ENCODE measurements at places on chromosomes 13 and 19.

DNA sequence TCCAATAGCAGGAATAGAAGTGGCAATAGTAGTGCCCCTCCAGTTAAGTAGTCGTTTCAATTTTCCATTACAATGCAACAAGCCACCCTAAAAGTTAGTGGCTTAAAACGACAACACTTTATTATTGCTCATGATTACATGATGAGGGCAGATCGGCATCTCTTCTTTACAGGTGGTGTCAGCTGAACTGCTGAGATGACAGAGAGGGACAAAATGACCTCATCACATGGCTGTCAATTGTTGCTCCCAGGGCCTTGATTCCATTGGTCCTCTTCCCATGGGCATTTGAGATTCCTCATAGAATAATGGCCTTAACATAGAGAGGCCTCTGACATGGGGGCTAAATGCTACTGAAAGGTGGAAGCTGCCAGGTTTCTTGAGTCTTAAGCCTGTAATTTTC, 679.8 kb upstream of the KLHL1 start:
- DNase-seq: no peak

DNA sequence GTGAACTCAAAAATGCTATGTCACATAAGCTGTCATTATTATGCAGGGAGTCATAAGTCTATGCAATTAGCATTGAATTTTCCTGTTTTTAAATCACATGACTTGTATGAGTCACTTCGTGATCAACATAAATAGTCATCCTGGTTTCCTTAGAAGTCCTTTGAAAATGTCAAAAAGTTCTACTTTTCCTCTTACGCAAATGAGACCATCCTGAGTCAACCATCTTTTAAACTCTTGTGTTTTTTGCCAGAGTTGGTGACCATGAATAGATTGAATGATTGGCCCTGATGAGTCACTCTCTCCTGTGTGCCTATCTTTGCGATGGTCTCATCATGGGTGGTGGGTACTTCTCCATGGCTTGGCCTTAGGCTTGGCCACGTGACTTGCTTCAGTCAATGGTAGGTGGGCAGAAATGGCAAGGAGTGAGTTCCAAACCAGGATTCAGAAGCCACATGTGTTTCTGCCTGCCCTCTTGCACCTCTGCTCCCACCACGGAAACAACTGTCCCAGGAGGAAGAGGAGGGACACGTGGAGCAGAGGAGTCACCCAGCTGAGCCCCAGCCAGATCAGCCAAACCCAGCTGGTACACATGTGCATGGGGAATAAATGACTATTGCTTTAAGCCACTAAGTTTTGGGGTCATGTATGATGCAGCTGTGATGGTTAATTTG, 123.5 kb upstream of the CACNA1A start:
- DNase-seq: no peak

DNA sequence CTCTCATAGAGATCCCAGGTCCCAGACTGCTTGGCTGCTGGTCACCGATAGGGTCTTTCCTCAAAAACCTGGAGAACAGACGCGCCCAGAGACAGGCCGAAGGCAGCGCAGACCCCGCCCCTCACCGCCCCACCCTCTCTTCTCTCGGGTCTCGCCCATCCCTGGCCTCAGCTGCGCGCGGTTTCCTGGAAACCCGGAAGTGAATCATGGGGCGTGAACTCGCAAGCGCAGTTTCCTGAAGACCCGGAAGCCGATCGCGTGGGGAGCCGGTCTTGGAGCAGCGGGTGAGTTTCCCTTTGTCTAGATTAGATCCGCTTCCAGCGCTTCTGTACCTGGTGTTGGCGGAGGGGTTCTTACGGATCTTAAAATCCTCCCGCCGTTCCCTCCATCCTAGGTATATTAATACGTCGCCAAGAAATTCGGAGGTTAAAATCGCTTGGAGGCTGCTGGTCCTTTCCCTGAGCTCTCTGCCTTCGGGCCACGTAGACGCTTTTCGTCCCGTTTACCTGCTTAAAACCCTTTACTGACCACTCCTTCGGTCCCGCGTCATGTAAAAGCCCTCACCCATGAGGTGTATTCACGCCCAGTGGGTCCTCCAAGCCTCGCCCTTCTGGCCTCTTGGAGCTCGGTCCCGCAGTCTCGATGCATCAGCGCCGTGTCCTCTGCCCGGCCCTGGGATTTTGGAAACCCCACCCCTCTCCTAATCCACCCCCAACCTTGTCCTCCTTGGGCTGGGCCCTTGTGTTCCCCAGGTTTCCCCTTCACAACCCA, at the start of gene ZNF578:
ZNF578 (plus strand) TSS at position 230 of the 771 bp plus-strand sequence. CDS start 48,293 bp downstream, outside the sequence.
- peak; percentile 41 for DNase-seq

GRCh38 chr13:50267917-50268316, 252.7 kb downstream of the KCNRG start:
- DNase-seq: no peak

GRCh38 chr13:31361673-31362072, 161.9 kb downstream of the B3GLCT start:
- no peak for DNase-seq

DNA sequence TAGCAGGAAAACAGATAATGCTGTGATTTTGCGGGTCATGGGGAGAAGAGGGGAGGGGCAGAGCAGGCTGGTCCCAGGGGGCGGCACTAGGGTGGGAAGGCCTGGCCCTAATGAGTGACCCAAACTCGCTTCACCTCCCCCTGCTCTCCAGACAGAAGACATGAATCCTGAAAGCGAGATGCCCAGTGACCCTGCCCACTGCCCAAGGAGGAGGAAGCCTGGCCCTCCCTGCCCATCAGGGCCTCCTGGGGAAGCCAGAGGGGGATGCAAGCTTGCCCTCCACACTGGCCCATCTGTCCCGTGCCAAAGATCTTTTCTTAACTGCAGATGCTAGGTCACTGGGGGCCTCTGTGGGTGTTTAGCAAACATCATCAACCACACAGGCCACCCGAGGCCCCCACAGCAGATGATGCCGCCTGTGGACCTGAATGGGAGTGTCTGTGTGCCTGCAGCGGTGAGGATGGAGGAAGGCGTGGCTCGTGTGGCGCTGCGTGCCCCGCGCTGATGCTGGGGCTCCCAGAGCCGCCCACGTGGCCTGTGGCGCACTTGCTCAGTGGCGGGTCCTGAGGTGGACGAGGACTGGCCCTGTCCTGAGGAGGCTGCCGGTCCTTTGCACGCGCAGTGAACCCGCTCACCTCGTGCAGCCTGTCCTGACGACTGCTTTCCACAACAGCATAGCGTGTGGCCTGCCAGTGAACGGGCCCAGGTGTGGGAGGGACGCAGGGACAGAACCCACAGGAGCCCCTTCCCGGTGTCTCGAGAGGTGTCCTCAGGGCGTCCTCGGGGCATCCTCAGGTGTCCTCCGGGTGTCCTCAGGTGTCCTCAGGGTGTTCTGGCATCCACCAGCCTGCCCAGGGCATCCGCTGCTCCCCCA, 80.5 kb upstream of the MCF2L start:
- no peak for DNase-seq

- DNase-seq: peak; percentile 29
Observed at GRCh38 chr19:58361900-58362271, 665 bp downstream of the ZNF497 start.

GRCh38 chr19:17855280-17856152, 4.2 kb upstream of the RPL18A start:
- DNase-seq: peak; percentile 93

- no peak for DNase-seq
Observed at GRCh38 chr13:109160887-109161669, 531.7 kb downstream of the MYO16 start.

- no peak for DNase-seq
Observed at GRCh38 chr13:59360108-59360507, 803.6 kb downstream of the DIAPH3 start.

GRCh38 chr13:40458720-40458990, 207.8 kb downstream of the FOXO1 start:
- no peak for DNase-seq

DNA sequence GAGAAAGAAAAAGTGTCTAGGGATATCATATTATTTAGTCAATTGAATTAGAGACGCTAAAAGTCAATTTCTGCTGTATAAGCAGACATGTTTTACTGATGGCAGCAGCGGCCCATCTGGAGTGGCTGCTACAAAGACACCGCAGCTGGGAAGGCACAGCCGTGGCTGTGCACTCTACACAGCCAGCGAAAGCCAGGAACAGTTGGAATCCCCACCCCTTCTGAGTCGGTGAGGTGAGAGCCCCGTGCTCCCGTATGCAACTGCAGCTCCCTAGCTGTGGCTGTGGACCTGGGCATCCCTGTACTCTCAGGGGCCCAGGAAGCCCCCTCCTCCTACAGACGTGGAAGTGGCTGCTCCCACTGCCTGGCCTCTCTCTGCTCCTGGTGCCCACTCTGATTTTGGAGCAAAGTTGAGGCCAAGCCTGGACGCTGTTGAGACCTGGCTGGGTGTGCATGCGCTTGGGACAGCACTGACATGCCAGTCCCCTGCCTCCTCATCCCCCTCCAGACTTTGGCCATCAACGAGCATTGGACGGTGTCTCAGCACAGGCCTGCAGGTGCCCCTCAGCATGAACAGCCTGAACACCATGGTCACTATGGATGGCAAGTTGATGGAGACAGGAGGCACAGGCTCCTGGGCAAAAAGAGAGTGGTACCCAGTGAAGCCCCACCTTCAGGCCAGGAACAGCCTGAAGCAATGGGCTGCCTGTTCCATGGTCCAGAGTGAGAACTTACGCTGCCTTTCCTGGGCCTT, 944.0 kb upstream of the MIR17HG start:
- DNase-seq: no peak

DNA sequence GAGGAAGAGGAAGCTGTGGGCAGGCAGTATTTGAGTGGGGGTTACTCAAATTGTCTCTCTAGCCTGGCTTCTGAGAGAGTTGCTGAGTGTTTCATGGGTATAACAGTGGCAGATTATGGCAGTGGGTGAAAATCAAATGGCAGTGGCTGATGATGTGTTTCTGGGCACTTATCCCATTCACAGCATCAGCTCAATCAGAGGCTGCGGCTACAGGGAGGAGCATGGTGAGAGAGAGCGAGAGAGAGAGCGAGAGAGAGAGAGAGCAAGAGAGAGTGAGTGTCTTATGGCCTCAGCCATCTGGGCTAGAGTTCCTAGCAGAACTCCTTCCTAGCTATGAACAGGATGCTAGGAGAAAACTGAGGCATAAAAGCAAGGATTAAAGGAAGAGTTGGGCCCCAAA, 178.9 kb downstream of the OLFM4 start:
- DNase-seq: no peak

DNA sequence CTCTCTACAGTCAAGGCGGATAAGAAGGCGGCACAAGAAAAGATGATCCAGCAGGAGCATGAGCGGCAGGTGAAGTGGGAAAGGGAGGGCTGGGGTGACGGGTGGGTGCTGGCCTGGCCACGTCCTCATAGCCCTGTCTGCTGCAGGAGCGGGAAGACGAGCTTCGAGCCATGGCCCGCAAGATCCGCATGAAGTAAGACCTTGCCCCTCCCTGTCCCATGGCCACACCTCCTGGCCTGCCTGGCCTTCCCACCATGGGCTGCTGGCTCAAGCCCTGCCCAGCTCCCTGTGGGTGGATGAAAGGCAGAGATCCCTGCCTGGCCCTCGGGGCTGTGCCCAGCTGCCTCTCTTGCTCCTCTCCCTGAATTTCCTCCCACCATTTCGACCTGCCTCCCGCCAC, 7.2 kb downstream of the ZNF296 start:
- DNase-seq: no peak

GRCh38 chr13:40540328-40541044, 126.0 kb downstream of the FOXO1 start:
- DNase-seq: no peak

DNA sequence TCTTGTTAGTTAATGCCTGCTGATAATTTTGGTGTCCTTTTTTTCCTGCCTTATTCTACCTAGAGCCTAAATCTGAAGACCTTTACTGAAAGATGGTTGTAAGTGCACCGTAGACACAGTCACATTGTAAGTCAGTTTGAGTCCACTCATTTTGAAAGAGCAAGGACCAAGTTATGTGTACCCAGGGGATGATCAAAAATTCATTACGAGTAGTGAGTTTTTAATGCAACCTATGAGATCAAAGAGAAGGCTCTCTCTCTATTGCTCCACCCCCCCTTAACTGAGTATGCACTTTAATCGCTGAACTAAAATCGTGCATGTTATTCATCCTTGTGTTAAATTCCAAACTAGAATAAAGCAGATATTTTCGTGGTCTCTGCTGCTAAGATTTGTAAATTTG, 1.8 kb downstream of the RAP2A start:
- DNase-seq: no peak

GRCh38 chr13:45792827-45793303, 58.7 kb downstream of the SIAH3 start:
- no peak for DNase-seq

GRCh38 chr19:28134311-28134710, 1078.6 kb downstream of the UQCRFS1 start:
- DNase-seq: no peak

- DNase-seq: no peak
Observed at GRCh38 chr13:28137596-28137995, 749 bp upstream of the PAN3 start.

DNA sequence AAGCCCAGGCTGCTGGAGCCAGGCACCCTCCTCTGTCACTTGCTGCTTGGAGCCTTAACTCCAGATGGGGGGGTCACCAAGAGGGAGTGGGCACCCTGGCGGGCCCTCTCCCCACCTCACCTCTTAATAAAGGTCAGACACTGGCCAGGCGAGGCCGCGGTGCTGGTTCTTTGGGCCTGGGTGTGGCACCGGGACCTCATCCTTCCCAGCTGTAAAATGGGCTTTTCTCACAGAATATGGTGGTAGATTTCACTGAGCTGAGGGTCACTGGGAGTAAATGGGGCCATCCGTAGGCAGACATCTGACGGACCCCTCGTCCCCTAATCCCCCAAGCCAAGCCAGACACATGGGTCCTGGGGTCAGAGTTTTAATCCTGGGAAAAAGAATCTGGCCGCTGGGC, 14.9 kb downstream of the STAP2 start:
- DNase-seq: no peak

DNA sequence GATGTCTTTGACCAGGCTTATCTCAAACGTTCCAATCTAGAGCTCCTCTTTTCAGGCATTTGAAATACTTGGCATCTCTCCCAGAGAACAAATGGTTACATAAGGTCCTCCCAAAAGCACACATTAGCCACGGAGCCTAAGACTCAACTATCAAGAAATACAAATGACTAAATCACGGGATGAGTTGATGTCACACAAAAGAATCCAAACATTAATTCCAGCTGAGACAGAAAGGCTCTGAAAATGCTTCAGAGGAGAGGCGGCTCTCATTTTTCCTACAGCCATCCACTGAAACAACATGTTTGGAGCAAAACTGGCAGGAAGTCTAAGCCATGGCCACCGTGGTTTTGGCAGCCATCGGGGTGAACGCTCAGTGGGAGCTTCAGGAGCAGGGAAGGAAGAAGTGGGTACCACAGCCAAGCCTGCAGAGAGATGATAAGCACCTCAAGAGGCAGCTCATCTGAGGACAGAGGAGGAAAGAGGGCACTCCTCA, 122.5 kb downstream of the STK24 start:
- no peak for DNase-seq

GRCh38 chr19:31160336-31160926, 188.8 kb downstream of the TSHZ3 start:
- DNase-seq: no peak

DNA sequence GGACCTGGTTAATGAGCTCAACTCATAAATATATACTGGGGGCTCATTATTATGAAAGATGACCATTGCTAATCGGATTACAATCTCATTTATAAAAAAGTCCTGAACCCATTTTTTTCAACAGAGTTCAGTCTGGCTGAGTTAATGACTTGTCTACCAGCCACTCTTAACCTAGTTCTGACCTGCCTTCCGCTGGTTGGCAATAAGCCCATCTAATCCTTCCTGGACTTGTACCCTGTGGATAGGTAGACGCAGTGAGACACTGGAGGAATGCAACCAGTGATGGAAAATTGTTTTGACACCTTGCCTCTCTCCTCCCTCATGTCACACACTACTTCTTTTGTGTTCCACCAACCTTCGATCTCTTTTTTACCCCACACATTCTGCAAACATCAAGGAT, 279.9 kb downstream of the FOXO1 start:
- DNase-seq: no peak

- no peak for DNase-seq
Observed at GRCh38 chr19:29121684-29122083, 91.3 kb downstream of the UQCRFS1 start.
